ENCODE measurements at places on chromosomes 5 and 9.

- no peak for DNase-seq
Measured at GRCh38 chr5:150419630-150420270, 7.0 kb upstream of the CD74 start.

DNA sequence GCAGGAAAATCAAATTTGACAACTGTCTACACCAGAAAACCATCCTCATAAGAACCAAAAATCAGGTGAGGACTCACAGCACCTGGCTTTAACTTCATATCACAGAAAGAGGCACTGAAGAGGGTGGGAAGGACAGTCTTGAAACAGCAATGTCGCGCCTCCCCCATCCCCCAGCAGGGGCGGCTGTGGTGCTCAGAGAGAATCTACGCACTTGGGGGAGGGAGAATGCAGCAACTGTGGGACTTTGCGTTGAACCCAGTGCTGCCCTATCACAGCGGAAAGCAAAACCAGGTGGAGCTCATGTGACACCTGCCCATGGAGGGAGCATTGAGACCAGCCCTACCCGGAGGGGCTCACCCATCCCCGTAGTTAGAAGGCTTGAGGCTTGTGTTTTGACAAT is 191.8 kb downstream of the MSX2 start:
- DNase-seq: no peak

- no peak for DNase-seq
Measured at GRCh38 chr5:152560512-152561137, 155.5 kb upstream of the NMUR2 start.

DNA sequence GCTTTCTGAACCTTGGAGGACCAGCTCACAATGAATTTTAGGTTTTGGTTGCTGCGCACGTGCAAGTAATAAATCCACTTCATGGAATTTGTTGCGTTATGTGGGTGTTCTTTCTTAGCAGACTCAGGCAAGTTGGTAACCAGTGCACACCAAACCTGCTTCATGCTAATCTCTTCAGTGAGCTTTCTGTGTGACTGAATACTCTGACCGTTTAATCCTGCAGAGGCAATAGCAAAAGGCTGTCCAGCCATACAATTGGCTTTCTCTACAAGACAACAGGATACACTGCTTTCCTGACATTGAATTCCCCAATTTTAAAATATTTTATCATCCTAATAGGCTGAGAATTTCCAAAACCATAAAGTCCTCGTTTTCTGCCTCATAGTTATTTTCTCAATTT is 10.3 kb downstream of the UGT3A2 start:
- no peak for DNase-seq

- no peak for DNase-seq
Measured at GRCh38 chr9:115121181-115121580, 3.2 kb upstream of the TNC start.

- no peak for DNase-seq
Measured at GRCh38 chr5:6096101-6096500, 282.2 kb downstream of the MED10 start.

DNA sequence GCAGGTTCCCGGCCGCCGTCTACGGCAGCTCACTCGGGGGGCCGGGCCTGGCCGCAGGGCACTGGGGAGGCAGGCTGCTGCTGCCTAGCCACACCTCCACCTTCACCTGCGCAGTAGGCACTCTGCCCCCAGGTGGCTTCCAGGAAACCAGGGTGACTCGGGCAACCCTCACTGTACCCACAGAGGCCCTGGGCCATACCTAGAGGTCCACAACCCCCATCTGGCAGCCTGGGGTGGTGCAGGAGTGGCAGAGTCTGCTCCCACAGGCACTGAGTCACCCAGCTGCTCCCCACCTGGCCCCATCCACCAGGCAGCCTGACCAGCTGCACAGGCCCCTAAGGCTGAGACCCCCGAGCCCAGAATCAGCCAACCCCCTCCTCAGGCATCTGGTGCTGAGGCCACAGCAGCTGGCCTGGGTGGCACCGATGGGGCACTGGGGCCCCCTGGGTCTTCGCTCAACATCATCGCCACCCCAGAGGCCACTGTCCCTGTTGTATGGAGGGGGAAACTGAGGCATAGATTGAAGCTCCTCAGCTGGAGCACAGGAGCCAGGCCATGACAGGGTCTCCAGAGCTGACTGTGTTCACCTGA is 70.2 kb downstream of the KCNT1 start:
- no peak for DNase-seq

- no peak for DNase-seq
Measured at GRCh38 chr9:134707731-134708671, 66.4 kb downstream of the COL5A1 start.

GRCh38 chr9:69325409-69326212 is 596 bp downstream of the ENTREP1 start:
- DNase-seq: no peak

GRCh38 chr5:39716532-39717028 is 291.8 kb upstream of the DAB2 start:
- DNase-seq: no peak

- DNase-seq: no peak
Measured at GRCh38 chr5:155898284-155898683, 428.7 kb upstream of the SGCD start.

DNA sequence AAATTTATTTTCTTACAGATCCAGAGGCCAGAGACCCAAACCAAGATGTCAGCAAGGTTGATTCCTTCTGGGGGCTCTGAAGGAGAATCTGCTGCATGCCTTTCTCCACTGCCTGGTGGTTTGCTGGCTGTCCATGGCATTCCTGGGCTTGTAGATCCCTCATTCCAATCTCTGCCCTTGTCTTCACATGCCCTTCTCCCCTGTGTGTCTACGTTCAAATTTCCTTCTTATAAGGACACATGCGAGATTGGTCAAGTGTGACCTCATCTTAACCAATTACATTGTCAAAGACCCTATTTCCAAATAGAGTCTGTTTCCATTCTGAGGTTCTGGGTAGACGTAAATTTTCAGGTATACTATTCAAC is 84.5 kb upstream of the RAI14 start:
- no peak for DNase-seq

- DNase-seq: no peak
Measured at GRCh38 chr5:171316258-171317121, 7.4 kb downstream of the TLX3 start.

DNA sequence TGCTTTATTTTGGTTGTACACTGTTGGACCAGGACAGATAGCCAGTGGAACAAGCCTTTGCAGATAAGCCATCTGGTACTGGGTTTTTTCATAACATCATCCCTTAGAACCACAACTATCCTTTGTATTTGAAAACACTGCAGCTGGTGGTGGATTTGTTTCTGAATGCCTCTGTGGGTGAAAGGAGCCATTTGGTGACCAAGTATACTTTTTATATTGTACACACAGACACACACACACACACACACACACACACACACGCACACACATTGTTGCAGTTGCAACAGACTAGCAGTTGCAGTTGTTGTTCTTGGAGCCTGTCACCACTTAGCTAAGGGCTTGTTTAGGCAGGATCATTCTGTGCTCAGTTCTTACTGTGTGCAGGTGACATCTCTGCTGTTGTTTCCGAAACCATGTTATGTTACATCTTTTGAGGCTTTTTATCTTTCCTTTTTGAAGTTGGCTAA is 22.9 kb upstream of the CAVIN4 start:
- DNase-seq: no peak

- DNase-seq: no peak
Measured at GRCh38 chr5:66561256-66561990, 34.8 kb upstream of the MAST4 start.

DNA sequence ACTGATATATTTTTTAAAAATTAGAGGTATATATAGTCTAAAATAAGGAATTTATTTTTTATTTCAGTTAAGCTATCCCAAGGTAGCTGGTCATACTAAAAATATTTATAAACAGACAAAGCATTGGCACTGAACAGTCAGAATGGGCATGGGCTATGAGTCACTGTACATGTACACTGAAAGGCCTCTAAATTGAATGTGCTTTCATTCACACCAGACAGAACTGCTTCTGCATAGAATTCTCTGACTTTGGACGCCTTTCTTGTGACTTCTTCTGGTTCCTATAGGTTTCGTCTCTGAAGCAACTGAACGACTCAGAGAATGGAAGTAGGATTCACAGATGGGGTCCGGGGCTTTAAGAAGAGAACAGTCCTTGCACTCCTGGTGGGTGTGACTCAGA is 394.8 kb upstream of the MEF2C start:
- DNase-seq: no peak

- DNase-seq: peak; percentile 34
Measured at GRCh38 chr5:74140409-74140808, 500.1 kb downstream of the ENC1 start.

GRCh38 chr9:16652582-16652981 is 217.9 kb downstream of the BNC2 start:
- no peak for DNase-seq

- DNase-seq: no peak
Measured at GRCh38 chr5:175663186-175664184, 5.6 kb downstream of the HRH2 start.

DNA sequence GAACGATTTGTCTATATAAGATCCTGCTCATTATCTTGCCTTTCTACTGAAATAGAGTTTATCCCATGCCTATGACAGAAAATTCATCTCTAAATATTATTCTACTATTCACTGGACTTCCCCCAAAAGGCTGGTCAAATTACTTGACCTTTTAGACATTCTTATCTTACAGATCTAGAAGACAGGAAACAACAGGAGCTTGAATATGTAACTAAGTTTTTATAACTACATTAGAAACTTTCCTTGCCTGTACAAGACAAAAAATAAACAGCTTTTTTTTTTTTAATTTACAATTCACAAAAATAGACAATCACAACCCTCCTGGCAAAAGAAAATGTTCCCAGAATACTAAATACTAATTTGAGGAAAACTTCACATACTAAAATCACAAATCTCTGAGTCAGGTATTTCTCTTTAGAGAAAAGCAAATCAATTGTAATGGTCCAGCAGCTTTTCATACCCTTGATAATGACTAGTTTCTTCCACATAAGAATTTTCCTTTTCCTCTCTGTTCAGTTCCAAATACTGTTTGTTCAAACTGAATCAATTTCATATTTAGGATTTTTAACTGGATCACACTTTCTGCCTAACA is 68.6 kb downstream of the MLLT3 start:
- DNase-seq: no peak

GRCh38 chr9:128118971-128119665 is 8.4 kb downstream of the PTGES2 start:
- DNase-seq: no peak

DNA sequence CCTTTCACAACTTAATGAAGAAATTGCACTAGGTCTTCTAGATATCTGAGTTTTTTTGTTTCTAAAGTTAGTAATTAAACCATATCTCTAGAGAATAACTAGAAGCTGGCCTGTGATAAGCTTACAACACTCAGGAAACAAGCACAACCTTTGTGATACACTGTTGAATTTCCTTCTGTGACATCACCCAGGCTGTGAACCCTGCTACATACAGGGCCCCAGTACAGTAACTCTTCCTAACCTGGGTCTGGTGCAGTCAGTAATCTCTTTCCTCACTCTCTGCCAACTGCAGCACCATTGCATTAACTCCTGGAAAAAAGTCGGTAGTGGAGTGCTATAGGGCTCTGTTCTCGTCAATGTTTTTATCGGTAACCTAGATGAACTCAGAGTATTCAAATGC is 10.6 kb upstream of the IGFBPL1 start:
- no peak for DNase-seq

DNA sequence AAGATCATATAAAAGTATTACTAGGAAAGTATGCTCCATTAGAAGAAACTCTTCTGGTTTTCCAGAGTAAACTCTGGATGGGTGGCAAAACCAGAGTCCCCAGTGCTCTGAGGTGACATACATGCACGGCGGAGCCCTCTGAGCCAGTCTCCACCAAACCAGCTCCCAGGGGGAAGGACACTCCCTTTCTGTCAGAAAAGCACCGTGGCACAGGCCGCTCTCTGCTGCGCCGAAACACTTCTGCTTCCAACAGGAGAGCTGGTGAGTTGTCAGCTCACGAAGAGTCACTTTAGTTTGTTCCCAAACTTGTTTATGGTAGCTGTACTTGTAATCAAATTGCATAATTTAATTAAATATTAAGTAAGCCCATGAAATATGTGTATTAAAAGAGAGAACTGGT is 184.6 kb downstream of the CDK5RAP2 start:
- no peak for DNase-seq

DNA sequence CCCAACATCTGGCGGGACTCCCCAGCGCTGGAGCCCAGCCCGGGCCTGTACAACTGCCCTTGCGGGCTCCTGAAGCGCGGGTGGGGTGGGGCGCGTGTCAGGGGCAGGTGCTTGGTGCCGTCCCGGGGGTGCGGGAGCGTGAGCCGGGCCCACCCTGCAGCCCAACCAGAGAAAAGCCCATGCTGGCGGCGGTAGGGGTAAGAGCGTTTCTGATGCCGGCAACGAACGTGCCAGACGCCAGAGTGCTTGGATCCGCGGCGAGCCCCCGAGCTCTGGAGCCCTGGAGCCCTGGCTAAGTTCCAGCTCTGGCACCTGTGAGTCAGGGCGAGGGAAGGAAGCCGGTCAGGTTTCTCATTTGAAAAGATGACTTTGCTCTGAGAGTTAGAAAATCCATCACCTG is 58.0 kb downstream of the ZNF510 start:
- DNase-seq: no peak

GRCh38 chr9:78363221-78363620 is 66.3 kb downstream of the PSAT1 start:
- DNase-seq: no peak

DNA sequence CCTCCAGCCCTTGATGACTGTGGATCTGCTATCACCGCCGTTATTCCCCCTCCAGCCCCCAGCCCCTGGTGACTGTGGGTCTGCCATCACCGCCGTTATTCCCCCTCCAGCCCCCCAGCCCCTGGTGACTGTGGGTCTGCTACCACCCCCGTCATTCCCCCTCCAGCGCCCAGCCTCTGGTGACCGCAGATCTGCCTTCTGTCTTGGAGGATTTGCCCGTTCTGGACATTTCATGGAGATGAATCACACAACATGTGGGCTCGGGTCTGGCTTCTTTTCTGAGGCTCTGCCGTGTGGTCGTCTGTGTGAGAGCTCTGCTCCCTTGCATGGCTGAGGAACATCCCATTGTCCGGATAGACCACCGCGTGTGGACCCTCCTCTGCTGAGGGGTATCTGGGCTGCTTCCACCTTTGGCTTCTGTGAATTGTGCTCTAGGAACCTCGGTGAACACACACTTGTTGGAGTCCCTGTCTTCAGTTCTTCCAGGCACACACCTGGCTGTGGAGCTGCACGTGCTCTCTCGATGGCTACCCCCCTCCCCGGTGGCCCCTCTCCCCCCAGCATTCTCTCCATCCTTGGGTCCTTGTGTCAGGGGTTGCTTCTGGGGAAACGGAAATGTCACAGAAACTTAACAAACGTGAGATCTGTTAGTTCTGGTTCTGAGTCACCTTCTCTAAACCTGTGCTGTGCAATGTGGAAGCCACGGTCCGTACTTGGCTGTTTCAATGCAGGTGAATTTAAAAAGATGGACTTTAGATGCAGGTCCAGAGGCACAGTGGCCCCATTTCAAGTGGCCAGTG is 105.3 kb upstream of the COL5A1 start:
- DNase-seq: no peak
